ENCODE measurements at places on chromosomes 6 and 20. TPM values are rescaled to one million over a fixed set of nuclear protein-coding genes. Genes with fewer than 3 reads are reported as not detected.

Gene NOX3
- not detected for total RNA-seq

Gene MDC1
- total RNA-seq = 9.8 TPM

Gene PTK6
- total RNA-seq = not detected

Gene GGT7
- total RNA-seq = 9.6 TPM

Gene LAMA4
- 68.4 TPM for total RNA-seq

Gene RIPPLY2
- 0.74 TPM for total RNA-seq

Gene PTCRA
- total RNA-seq = not detected

Gene C6orf58
- not detected for total RNA-seq

Gene RAET1E
- not detected for total RNA-seq

Gene SAMD5
- total RNA-seq = 0.50 TPM

Gene CTSA
- total RNA-seq = 91.1 TPM

Gene TMEM200A
- total RNA-seq = 3.4 TPM

Gene PI3
- total RNA-seq = not detected

Gene RIN2
- total RNA-seq = 18.2 TPM

Gene RBPJL
- total RNA-seq = not detected

Gene STMND1
- 0.17 TPM for total RNA-seq

Gene MLN
- total RNA-seq = not detected

Gene KIF13A
- 14.7 TPM for total RNA-seq

Gene TRIM38
- total RNA-seq = 4.0 TPM

Gene TMEM244
- total RNA-seq = not detected

Gene NOL7
- total RNA-seq = 65.1 TPM

Gene IP6K3
- 7.9 TPM for total RNA-seq

Gene BPI
- not detected for total RNA-seq

Gene MICB
- 22.4 TPM for total RNA-seq

Gene PRDM1
- total RNA-seq = 1.6 TPM

Gene LY86
- total RNA-seq = not detected

Gene HACE1
- 7.1 TPM for total RNA-seq

Gene RHAG
- not detected for total RNA-seq

Gene NCR2
- total RNA-seq = not detected

Gene MCHR2
- total RNA-seq = not detected

Gene KIAA0408
- 0.30 TPM for total RNA-seq

Gene SLC22A7
- total RNA-seq = not detected

Gene SAPCD1
- 5.8 TPM for total RNA-seq

Gene KCNB1
- total RNA-seq = not detected

Gene MTG2
- total RNA-seq = 24.5 TPM

Gene ASIP
- total RNA-seq = not detected

Gene OPN5
- not detected for total RNA-seq

Gene XKR7
- total RNA-seq = not detected

Gene FBXL4
- total RNA-seq = 9.2 TPM

Gene REM1
- total RNA-seq = not detected
